ENCODE measurements at places on chromosomes 2 and 18. TPM values are rescaled to one million over a fixed set of nuclear protein-coding genes. Genes with fewer than 3 reads are reported as not detected.

RAB12 gene
- 50.2 TPM for total RNA-seq

HS1BP3 gene
- 39.9 TPM for total RNA-seq

DOK6 gene
- 3.2 TPM for total RNA-seq

CXCR1 gene
- 10.4 TPM for total RNA-seq

PAX3 gene
- not detected for total RNA-seq

DYNAP gene
- not detected for total RNA-seq

GCKR gene
- 0.44 TPM for total RNA-seq

SCYGR4 gene
- total RNA-seq, result not detected

DNA sequence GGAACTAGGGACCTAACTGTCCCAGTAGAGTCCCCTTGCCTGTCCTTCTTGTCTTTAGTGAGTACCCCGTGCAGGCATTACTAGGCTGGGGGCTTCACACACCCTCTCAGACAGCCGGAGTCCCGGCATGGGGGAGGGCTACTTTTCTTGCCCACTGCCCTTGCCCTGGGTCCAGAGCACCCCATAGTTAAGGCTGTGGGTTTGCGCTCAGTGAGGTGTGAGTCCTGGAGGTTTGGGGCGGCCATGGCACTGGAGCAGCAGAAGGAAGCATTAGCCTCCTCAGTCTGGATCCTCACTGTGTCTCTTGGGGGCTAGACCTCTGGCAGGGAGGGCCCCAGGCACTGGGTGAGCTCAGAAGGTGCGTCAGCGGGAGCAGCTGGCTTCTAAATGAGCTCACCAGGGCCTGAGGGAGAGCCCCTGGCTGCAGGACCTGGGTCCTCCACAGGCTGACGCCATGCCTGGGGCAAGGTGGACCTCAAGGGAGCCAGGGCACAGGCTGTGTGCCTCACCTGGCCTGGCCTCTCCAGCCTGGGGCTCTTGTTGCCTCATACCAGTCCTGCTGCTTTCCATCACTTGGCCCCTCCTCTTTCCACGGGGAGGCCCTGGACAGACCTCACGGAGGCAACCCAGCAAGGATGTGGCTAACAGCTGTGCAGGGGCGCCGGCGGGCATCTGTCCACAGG, 27.4 kb downstream of the HS6ST1 start:
- no peaks in the 10 kb centered on the region for H3K36me3 ChIP-seq
- H3K27ac ChIP-seq, result no peak overlapping the region
- H3K27me3 ChIP-seq, result no peaks in the 10 kb centered on the region
- no peak overlapping the region for H3K4me3 ChIP-seq
- peaks cover 7% of the 10 kb centered on the region for H3K4me1 ChIP-seq

DNA sequence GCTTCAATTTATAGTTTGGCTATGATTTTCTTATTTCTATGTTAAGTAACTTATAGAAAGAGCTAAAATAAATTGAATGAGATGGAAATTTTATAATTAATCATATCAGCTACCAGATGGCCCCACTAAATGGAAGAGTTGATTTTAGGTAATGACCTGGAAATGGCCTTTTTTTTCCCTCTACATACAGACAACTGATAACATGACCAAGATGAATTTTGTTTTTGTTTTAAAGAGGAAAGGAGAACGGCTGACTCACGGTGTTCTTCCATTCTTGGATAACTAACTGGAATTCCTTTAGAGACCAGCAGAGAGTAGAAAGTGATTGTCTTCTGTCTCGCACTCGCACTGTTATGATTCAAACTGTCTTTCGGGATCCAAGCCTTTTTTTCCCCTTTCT, 91.0 kb downstream of the TMEM185B start:
- no peak overlapping the region for H3K27ac ChIP-seq
- H3K4me3 ChIP-seq, result no peak overlapping the region
- no peak for DNase-seq
- H3K4me1 ChIP-seq, result no peaks in the 10 kb centered on the region
- peaks cover 11% of the 10 kb centered on the region for H3K36me3 ChIP-seq

GRCh38 chr2:157261199-157261782, 3.8 kb downstream of the GALNT5 start:
- H3K27me3 ChIP-seq, result no peaks in the 10 kb centered on the region
- H3K36me3 ChIP-seq, result no peaks in the 10 kb centered on the region
- peak overlapping the region; percentile 24 for H3K27ac ChIP-seq
- H3K4me3 ChIP-seq, result peak overlapping the region; percentile 51
- DNase-seq, result no peak
- peaks cover 7% of the 10 kb centered on the region for H3K4me1 ChIP-seq

DNA sequence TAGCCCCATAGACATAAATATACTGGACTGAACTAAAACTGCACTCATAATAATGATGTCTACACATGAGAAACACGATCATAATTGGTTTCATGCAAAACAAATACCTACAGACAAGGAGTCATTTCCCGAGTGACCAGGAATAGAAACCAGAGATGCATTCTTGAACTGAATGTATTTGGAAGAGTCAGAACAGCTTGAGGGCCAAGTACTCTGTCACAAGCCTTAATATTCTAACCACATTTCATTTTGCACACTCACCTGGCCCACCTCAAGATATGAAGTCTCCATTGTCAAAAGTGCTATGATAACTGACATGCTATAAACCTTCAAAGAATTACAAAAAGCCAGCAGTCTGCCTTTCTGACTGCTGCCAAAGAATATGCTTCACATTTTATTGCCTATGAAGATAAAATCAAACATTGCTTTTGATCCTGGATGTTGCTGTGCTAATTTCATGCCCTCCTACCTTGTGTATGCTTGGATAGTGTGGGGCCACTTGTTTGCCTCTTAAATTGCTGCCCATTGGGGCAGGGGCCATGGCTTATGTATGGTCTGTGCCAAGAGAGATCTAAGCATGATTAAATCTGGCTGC, 18.9 kb upstream of the ASAP2 start:
- no peaks in the 10 kb centered on the region for H3K27me3 ChIP-seq
- no peak overlapping the region for H3K27ac ChIP-seq
- H3K4me1 ChIP-seq, result peaks cover 20% of the 10 kb centered on the region
- no peaks in the 10 kb centered on the region for H3K36me3 ChIP-seq
- no peak overlapping the region for H3K4me3 ChIP-seq
- no peak for DNase-seq

- H3K4me3 ChIP-seq, result no peak overlapping the region
- no peaks in the 10 kb centered on the region for H3K27me3 ChIP-seq
- DNase-seq, result no peak
These were observed 13.4 kb downstream of the DNAJB2 start for GRCh38 chr2:219292616-219293015.

DNA sequence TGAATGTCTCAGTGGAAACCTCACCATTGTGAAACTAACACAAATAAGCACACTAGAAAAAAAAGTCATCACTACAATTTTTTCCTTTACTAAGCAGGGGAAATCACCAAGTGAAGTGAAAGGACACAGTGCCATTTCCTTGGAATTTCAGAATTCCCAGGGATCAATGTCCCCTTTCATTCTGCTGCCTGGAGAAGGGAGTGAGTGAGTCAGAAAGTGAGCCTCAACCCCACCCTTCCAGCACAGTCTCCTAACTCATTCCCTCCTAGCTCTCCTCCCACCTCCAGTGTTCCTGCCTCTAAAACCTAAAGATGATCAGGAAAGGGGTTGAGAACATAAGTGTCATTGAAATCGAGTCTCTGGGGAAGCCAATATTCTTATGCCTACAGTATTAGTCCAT, 608.5 kb downstream of the RNF144A start:
- H3K4me3 ChIP-seq, result no peak overlapping the region
- no peaks in the 10 kb centered on the region for H3K36me3 ChIP-seq
- no peaks in the 10 kb centered on the region for H3K4me1 ChIP-seq
- H3K27ac ChIP-seq, result no peak overlapping the region

DNA sequence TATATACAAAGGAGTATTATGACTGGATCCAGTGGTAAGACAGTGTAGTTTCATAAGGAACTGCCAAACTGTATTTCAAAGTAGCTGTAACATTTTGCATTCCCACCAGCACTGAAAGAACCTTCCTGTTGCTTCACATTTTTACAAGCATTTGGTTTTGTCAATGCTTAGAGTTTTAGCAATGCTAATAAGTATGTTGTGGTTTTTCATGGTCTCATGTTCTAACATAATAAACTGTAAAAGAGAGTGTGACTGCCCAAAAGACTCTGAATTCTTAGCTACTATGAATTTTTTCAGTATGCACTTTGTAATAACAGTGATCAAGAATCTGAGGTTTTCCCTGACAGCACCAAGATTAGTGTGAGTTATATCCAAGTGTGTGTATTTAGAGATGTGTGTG, 604.2 kb downstream of the XIRP2 start:
- H3K36me3 ChIP-seq, result no peaks in the 10 kb centered on the region
- H3K27ac ChIP-seq, result no peak overlapping the region
- no peaks in the 10 kb centered on the region for H3K4me1 ChIP-seq

GRCh38 chr18:33603454-33603853, 25.4 kb downstream of the ASXL3 start:
- H3K27ac ChIP-seq, result no peak overlapping the region
- no peaks in the 10 kb centered on the region for H3K4me1 ChIP-seq
- H3K27me3 ChIP-seq, result no peaks in the 10 kb centered on the region
- H3K36me3 ChIP-seq, result no peaks in the 10 kb centered on the region

Data from lower lobe of right lung (tissue), 2 donors.